ENCODE measurements at places on chromosomes 12 and 14.
A peak's percentile ranks its signal among the peaks of the same experiment; 100 is the strongest.

GRCh38 chr14:53537422-53538315 is 384.5 kb upstream of the DDHD1 start:
- no peak for DNase-seq

- DNase-seq = no peak
These were observed 29.4 kb downstream of the SCN8A start for GRCh38 chr12:51620448-51620847.

DNA sequence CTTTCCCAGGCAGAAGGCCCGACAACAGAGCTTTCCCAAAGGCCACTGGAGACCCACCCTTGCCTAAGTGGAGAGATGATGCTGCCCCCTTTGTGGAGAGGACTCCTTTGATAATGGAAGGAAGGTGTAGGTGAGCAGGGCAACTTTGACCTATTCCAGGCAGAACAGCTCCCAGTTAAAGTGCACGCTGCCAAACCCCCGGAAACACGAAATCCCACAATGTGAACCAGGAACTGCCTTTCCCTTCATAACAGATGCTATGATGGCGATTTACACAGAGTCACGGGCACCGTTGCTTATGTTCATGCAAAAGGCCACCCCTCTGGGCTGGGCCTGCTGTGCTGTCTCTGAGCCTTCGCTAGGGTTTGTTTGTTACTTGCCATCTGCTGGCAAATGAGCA is 34.6 kb downstream of the PRIMA1 start:
- no peak for DNase-seq

DNA sequence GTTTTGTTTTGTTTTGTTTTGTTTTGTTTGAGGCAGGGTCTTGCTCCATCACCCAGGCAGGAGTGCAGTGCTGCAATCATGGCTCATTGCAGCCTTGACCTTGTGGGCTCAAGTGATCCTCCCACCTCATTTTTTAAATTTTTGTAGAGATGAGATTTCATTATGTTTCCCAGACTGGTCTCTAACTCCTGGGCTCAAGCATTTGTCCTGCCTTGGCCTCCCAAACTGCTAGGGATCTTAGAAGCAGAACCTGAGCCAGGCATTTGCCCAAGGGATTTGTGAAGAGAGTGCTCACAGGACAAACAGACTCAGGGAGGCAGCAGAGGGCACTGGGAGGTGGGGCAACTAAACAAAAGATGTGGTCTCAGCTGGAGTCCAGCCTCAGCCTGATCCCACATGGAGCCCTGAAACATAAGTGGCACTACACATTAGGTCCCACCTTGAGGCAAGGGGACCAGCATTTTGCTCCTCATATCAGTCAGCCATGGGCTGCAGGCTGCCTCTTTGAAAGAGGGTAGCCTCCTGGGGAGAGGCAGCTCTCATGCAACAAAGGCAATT is 86.2 kb upstream of the CMKLR1 start:
- DNase-seq = no peak

DNA sequence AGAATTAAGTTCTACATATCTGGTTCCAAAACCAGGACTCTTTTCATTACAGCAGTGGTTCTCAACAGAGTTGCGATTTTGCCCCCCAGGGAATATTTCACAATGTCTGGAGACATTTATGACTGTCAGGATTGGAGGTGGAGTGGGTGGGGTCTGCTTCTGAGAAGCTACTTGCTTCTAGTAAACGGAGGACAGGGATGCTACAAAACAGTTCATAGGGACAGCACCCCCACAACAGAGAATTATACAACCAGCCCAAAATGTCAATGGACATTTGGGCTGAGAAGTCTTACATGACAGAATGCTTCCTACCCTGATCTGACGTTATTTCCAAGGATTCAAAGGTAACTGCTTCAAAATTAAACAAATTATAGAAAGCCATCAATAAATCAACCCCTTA is 739 bp upstream of the SPATA7 start:
- no peak for DNase-seq

DNA sequence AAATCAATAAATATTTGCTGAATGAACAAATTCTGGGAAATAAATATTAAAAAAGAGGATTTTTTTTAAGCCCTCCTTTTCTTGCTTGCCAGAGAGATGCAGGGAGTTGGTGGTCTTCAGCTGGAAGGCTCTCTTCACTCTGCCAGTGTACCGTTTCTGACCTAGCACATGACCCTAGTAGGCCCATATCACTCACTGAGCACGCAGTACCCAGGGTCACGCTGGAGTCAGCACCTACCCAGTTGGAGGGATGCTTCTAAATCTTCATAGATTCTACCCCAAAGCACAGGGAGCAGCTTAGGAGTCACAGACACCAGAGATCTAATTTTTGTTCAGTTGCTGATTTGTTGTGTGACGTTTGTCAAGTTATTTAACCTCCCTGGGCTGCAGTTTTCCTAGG is 195.4 kb upstream of the TBX3 start:
- no peak for DNase-seq

GRCh38 chr14:98270201-98270600 is 1001.8 kb downstream of the BCL11B start:
- DNase-seq = no peak

- no peak for DNase-seq
These were observed 65.8 kb downstream of the EEA1 start for GRCh38 chr12:92863251-92863650.

DNA sequence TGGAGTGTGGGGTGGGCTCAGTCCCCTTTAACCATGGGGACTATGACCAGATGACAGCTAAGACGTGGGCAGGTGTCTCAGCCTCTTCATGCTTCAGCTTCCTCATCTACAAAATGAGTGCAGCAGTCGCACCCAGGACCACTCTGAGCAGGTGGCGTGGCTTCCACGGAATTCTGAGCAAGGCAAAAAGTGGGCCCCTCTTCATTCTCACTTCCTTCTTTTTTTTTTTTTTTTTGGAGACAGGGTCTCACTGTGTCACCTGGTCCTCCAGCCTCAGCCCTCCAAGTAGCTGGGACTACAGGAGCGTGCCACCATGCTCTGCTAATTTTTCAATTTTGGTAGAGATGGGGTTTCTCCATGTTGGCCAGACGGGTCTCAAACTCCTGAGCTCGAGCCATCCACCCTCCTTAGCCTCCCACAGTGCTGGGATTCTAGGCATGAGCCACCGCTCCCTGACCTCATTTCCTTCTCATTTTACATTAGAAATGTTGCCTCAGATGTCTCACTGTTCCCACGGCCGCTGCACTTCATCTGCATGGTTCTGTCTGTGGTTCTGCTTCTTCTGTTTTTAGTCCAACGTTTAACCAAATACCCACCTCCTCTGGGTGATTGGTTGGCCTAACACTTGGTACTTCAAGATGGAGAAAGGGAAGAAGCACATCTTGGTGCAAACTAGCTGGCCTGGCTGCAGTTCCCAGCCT is 41.3 kb upstream of the BCL7A start:
- peak; percentile 35 for DNase-seq

DNA sequence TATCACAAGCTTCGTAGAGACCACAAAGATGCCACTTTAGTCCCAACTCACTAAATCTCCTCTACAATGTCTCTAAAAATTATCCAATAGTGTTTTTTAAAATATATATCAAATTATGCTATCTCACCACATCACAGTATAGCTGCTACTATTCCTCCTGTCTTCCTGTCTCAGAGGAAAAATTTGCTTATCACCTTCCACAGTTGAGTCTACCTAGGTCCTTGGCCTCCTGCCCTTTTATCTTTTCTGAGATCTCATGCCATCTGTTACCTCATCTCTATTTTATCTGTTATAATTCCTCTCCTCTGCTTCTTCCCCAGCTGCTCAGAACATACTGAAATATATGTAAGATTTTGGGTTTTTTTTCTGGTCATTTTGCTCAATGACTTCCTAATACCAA is 568.2 kb downstream of the DIO2 start:
- DNase-seq = no peak

DNA sequence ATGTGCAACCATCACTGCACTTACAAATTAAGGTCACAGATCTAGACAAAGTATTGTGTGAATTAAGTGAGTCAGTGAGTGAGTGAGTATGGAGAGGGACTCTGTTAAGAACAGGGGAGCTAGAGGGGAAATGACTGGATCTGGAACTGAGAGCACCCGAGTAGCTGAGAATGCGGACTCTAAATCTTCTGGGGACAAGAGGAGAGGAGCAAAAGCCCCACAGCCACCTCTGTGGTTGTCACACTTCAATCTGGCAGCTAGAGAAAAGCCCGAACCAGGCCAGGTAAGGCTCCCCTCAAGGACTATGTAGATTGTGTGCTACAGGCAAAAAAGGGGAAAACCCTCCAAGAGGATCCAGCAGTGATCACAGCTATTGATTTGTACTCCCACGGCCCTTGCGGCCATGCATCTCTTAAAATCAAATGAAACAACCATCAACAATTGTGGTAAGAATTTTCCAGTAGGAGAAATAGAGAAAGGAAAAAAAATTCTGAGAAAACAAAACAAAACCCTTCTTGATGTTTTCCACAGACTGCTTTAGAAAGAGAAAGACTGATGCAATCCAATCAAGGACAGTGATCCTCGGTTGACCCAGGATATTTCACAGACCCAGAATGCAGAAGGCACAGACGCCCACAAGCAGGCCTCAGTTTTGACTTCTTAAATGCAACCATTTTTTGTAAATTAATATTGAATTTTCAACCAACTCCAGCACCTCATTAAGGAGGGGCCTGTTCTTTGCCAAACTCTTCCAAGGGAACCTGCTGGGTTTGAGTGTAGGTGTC is 109.6 kb downstream of the SLC38A6 start:
- no peak for DNase-seq

DNA sequence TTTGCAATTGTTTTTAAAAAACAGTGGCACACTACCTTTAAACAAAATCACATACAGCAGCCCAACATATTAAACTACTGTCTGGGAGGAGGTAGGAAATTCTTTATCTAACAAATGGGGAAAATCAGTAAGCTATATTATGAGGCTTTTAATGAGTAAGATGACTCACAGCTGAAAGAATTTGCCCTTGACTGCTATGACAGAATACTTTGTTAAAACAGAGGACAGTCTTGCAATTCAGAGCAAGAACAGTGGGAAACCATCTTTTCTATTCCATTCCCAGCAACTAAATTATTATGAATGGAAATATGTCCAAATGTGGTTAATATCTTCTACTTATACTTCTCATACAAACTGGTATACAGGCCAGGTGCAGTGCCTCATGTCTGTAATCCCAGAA is 49.2 kb upstream of the SGPP1 start:
- DNase-seq = no peak

GRCh38 chr12:10365696-10366405 is 24.0 kb downstream of the KLRK1 start:
- DNase-seq = no peak

DNA sequence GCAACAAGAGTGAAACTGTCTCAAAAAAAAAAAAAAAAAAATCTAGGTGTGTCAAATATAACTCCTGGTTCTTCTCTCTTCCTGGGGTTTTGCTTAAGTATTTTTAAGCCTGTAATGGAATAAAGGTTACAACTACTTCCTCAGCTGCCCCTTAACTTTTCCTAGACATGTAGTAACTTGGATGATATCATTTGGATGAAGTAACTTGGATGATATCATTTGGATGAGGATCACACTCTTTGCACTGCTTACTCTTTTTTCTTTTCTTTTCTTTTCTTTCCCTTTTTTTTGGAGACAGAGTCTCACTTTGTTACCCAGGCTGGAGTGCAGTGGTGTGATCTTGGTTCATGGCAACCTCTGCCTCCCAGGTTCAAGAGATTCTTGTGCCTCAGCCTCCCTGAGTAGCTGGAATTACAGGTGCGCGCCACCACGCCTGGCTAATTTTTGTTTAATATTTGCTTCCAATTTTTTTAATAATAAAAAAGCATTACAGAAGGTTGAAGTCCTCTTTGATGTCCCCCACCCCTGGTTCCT is 775 bp upstream of the FAM186A start:
- no peak for DNase-seq

DNA sequence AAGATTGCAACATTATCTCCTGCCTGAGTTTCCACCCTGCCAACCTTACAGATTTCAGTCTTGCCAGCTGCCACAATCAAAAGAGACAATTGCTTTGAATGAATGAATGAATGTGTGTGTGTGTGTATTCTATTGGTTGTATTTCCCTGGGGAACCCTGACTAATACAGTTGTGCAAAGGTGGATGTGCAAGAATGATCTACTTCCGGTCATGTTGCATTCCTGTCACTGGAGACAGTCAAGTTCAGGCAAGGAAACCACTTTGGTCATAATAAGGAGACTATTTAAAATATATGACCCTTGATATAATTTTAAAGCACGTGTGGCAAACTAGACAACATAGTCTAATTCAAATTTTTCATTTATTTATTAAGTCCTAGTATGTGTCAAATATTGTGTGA is 13.1 kb downstream of the RERG start:
- no peak for DNase-seq

DNA sequence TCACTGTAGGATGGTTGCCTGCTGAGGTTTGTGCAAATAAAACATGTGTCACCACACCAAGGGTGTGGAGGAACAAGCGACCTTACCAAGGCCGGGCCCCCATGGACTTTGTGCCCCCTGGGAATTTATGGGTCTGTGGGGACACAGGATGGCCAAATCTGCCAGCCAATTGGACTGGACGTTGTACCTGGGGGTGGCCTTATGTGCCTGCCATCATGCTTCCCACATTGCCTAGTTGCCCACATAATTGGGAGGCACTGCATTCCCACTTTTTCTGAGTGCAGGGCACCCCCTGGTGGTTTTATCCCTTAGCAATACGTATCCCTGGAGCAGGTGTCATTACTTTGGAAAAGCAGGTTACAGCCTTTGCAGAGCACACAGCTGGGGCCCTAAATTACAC is 92.6 kb upstream of the TMPO start:
- no peak for DNase-seq

DNA sequence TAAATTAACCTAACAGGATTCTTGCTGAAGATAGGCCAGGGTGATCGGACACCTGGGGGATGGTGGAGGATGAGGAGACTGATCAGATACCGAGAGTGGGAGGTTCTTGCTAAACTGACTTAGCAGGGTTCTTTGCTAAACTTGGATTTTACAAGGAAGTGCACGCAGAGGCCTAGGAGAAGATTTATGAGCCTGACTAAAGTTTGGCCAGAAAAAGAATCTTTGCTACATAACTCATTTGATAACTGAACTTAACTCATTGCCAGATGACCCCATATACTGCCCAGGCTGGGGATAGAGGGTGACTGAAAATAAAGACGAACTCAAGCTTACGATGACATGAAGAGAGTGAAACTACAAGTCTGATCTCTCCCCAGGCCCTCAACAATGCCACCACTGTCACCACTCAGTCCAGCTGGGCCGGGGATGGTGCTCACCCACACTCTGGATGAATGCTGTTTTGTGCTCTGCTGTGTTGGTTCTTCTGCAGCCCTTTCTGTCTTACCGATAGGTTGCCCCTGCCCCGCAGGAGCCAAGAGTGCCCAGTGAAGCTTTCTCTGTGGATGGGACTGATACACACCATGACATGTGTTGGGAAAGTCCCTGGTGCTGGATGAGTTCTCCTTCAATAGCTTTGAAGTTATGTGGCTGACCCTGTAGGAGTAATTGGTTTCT is 29.0 kb downstream of the PPFIBP1 start:
- no peak for DNase-seq

- peak; percentile 71 for DNase-seq
These were observed 70.1 kb downstream of the PHETA1 start for GRCh38 chr12:111298582-111299436.

DNA sequence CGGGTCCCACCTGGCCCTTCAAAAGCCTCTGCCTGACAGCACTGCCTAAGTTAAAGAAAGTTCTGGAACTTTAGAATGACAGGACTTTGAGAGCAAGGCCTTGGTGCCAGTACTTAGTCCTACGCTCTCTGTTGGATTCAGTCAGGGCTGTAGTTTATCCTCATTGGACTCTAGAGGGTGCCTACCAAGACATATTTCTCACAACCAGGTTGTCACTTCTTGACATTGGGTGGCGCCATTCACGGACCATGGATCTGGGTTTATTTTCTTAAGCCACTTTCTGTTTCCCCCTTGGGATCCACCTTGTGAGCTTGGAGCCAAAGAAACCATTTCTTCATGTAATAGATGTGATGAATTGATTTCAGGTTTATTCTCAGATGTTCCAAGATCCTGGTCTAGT is 787.0 kb upstream of the TBX3 start:
- DNase-seq = no peak

Measured in activated T-cell treated with anti-CD3 and anti-CD28 coated beads, Interleukin-2, amount 50 U/mL, for 48 hours (primary cell).